ENCODE measurements at places on chromosomes 2 and 18.

DNA sequence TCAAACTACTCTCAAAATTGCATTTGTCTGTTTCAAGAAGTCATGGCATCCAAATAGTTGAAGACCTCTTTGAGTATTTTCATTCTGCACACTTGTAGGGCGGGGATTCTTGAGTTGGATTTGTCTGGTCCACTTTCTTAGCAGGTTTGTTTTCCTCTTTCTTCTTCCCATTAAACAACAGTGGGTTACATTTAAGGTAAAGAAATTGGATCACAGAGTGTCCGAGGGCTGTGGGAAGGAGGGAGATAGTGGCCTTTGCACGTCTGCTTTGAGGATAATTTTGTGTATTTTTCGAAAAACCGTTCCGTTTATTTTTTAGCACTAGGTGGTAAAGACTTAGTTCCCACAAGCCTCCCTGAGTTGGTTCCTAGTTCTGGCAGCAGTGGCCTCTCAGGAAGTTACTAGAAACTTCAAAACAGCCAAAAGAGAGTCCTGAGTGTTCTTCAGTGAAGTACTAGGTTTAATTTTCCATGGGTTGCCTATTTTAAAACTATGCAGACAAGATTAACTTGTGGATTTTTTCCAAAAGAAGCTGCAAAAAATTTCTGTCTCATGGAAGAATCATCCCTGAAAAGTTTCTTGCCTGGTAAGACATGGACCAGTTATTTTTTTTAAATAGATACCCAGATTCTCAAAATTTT, 107.9 kb downstream of the CDC42EP3 start:
- DNase-seq: no peak

- no peak for DNase-seq
Observed at GRCh38 chr2:39202639-39203369, 41.0 kb downstream of the CDKL4 start.

GRCh38 chr2:207223051-207223450, 57.3 kb upstream of the KLF7 start:
- no peak for DNase-seq

DNA sequence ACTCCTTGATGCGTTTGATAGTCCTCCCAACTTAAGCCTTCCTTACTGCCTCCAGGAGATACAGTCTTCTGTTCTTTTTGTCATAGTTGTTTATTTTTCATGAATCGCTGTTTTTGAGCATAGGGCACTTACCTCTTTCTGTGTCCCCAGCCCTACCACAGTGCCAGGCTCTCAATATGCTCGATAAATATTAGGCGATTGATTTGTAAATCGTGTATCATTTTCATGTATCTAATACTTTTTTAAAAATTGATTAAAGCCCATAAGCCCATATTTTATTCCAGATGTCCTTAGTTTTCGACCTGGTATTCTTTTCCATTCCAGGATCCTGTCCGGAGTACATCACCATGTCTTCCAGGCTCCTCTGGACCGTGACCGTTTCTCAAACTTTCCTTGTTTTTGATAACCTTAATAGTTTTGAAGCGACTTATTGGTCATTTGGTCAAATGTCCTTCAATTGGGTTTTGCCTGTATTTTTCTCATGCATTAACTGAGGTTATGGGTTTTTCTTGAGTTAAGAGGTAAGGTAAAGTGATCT, 444 bp upstream of the MMADHC start:
- no peak for DNase-seq

DNA sequence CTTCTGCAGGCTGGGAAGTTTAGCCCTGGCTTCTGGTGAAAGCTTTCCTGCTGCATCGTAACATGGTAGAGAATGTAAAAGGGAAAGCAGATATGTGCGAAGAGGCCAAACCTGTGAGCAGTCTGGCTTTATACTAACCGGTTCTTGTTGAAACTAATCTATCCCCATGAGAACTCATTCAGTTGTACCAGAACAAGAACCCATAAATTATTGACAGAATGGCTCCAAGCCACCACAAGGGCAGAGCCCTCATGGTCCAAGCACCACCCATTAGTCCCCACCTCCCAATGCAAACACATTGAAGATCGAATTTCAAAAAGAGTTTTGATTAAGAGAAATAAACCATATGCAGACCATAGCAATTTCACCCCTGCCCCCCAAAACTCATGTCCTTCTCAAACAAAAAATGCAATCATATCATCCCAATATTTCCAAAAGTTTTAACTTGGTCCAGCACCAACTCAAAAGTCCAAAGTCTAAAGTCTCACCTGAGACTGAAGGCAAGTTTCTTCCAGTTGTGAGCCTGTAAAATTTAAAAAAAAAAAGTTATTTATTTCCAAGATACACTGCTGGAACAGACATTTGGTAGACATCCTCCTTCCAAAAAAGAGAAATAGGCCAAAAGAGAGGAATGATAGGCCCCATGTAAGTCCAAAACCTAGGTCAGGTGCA, 318.9 kb downstream of the CNTNAP5 start:
- DNase-seq: no peak

DNA sequence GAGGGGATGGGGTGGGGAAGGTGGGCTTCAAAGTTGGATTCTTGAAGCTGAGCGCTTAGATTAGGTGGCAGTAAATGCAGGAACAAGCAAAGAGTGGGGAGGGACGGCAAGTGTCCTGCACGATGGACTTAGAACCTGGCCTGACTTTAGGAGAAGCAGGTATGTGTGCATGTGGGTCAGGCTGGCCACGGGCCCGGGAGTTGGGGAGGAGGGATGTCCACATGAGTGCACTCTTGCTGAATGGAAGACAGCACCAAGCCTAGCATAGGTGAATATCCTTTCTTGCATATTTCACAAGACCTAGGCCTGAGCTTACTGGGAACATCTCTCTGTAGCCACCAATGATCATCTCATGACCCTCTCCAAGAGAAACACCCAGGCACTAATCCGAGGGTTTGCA, 96.1 kb downstream of the DDX1 start:
- DNase-seq: no peak

DNA sequence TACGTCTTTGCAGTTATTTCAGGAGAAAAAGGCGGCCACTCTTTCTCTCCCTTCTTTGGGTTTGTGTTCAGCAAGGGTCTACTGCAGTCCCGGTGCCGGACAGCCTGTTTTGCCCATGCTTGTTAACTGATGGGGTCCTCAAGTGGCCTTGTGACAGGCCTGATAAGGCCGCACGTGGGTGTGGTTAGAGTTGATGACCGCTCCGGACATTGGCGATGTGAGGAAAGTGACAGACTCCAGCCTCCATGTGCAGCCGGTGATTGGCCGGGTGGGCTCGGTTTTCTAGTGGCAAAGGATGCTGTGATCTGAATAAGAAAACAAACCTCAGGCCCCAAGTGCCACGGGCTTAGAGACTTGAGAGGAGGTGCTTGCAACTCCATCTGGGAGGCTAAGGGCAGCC, 15.6 kb downstream of the HPCAL1 start:
- no peak for DNase-seq

- DNase-seq: no peak
Observed at GRCh38 chr2:39433586-39434195, 3.4 kb downstream of the MAP4K3 start.

DNA sequence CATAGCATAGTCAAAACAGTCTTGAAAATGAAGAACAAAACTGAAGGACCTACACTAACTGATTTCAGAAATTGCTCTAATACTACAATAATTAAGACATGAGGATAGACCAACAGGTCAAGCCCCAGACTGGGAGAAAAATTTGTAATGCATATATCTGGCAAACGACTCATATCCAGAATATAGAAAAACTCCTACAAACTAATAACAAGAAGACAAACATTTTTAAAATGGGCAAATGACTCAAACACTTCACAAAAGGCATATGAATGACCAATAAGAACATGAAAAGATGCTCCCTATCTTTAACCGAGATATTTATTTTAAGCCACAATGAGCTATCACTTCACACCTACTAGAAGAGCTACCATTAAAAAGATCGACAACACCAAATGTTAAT, 14.2 kb downstream of the TGFBRAP1 start:
- no peak for DNase-seq

GRCh38 chr2:172079838-172080640, 5.3 kb upstream of the DLX1 start:
- DNase-seq: no peak

- DNase-seq: no peak
Observed at GRCh38 chr2:167875529-167875928, 371.9 kb downstream of the STK39 start.

DNA sequence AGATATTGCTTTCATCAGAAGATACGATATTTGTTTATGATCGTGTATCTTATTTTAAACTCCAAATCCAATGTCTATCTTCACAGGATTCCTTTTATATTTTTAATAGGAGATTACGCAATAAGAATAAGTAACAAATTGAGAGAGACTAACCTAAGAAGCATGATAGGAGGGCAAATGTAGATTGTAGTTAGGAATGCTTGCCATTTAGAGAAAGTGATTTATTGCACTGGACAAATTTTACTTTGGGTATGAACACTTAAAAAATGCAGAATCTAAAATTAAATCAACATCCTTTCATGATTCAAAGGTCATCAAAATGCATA, 563.4 kb upstream of the POU3F3 start:
- no peak for DNase-seq

- DNase-seq: no peak
Observed at GRCh38 chr2:2302359-2302758, 28.7 kb downstream of the MYT1L start.

DNA sequence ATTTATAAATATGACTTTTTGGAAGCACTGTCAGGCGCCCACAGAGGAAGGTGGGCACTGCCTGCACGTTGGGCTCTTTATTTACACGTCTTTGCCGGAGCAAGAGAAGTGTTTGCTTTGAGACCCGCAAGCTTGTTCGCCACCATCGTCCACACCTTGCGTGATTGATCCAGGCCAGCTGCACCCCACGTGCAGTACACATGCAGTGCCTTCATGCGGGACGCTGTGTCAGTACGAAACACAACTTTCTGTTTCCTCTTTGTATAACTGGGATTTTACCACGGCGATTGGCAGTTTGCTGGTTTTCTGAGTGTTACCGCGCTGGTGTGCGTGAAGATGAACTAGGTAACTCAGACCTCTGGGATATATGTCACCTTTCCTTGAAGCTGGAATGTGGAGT, 571.0 kb upstream of the SALL3 start:
- DNase-seq: no peak

- no peak for DNase-seq
Observed at GRCh38 chr2:224055101-224055500, 16.0 kb upstream of the SERPINE2 start.

DNA sequence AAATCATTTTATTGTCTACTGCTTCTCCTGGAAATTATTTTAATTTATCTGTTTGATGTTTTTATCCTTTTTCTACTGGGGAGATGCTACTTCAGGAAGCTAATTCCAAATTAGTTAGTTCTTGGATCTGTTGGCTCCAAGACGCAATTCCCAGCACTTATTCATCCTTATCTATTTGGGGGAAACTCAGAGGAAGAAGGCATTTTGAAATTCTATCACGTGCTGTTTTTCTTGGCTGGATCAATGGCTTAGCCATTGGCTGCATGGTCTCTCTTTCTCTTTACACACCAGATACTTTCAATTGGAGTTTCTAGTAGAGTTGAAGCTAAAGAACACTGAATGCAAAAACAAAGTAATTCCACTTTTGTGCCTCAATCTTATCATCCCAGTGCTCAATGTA, 98.3 kb downstream of the RAPGEF4 start:
- no peak for DNase-seq

DNA sequence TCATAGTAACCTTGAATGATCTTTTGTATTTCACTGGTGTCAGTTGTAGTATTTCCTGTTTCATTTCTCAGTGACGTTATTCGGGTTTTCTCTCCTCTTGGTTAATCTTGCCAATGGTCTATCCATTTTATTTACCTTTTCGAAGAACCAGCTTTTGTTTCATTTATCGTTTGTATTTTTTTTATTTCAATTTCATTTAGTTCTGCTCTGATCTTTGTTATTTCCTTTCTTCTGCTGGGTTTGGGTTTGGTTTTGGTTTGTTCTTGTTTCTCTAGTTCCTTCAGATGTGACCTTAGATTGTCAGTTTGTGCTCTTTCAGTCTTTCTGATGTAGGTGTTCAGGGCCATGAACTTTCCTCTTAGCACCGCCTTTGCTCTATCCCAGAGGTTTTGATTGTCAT, 36.7 kb downstream of the SP140 start:
- no peak for DNase-seq

DNA sequence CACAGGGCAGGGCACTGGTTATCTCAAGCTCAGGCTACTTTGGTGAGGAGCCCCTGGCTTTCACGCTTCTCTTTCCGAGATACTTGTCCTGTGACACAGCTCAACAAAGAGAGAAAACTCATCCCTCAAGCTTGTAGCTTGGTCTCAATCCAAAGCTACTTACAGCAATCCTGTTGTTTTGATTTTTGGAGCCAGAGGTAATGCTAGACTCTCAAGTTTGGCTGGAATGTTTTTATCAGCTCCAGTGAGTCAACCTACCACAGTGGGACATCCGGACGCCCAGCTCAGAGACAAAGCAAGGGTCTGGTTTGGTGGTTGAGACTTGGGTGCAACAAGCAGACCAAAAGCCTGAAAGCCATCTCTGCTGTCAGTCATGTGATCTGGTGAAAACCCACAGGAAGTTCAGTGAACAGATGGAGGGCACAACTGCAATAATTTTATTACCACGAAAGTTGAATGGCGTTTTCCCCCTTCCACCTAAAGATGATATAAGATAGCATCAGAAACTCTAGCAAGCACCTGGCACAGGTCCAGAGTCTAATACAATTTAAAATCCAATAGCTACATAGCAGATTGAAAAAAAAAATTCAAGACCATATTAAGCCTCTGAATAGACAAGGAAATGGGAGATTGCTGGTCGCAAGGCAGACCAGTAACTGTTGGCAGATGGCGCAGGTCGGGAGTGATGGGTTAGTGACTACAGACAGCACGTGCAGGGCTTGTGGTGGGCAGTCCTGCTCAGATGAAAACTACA, 102.3 kb upstream of the SMAD7 start:
- peak; percentile 86 for DNase-seq

GRCh38 chr2:43032213-43033015, 194.0 kb downstream of the ZFP36L2 start:
- peak; percentile 25 for DNase-seq

GRCh38 chr2:133867166-133867565, 298.9 kb upstream of the NCKAP5 start:
- no peak for DNase-seq

- no peak for DNase-seq
Observed at GRCh38 chr18:60596928-60597327, 224.4 kb upstream of the MC4R start.

DNA sequence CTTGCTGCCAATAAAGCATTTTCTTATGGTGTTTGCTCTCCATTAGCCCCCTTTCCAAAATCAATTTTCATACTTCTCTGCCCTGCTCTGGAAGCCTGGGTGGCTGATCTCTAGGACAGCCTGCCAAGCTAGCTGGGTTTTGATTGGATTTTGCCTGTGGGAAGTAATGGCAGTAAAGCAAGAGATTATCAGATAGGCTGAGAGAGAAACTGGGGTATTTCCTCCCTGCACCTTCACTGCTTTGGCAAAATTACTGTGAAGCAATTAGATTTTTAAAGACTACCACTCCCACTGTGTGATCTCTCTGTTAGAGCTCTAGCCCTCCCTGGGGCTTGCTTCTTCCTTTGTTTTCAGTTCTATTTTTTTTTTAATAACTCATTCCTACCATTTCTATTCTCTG, 223.8 kb downstream of the DLGAP1 start:
- DNase-seq: no peak

GRCh38 chr18:21181766-21182165, 60.3 kb upstream of the GREB1L start:
- no peak for DNase-seq

- DNase-seq: no peak
Observed at GRCh38 chr18:12774982-12775381, 72.1 kb downstream of the PSMG2 start.
